Midbrain (tissue), 1 donor: ENCODE measurements at places on chromosomes 2 and 18.
A peak's percentile ranks its signal among the peaks of the same experiment; 100 is the strongest.

- DNase-seq = no peak
Observed at GRCh38 chr2:83067947-83068346, 1391.1 kb downstream of the SUCLG1 start.

- no peak for DNase-seq
Observed at GRCh38 chr2:10499911-10500521, 51.9 kb upstream of the ODC1 start.

- DNase-seq = no peak
Observed at GRCh38 chr2:161010503-161011015, 149.7 kb upstream of the TANK start.

GRCh38 chr18:8380006-8380405 is 229.2 kb upstream of the RAB12 start:
- DNase-seq = no peak

DNA sequence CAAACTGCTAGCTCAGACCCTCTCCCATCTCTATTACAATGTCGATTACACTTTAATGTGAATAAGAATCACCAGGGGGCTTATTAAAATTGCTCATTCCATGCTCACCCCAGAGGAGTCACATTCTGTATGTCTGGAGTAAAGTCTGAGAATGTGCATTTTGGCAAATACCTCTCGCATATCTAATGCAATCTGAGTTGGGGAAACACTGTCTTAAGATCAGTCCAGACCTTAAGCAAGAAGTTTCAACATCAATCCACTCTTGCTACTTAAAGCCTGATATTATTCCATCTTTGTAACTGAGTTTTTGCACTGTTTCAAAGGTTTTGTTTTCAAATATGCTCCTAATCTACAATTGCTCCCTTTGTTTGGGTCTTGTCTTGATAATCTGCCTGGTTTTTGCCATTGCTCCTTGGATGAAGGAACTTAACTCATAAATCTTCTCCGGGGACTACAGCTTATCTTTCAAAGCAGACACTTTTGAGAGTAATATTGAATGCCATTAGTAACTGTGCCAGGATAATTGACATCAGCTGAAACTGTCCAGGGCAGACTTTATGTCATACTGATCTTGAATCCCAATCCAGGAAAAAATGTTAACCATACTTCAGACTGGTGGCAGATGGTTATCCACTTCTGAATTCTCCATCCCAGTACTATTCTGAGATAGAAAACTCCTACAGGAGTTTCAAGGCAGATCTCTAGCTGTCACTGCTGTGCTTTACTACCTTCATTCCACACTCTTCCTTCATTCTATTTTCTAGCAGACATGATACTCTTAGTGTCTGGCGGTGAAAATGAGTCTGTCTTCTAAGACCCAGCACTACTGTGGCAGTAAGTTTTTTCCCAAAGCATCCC is 200.9 kb downstream of the ERBB4 start:
- no peak for DNase-seq

GRCh38 chr2:72864500-72864899 is 22.7 kb upstream of the SPR start:
- DNase-seq = no peak

- no peak for DNase-seq
Observed at GRCh38 chr2:100832885-100833284, 12.9 kb downstream of the NPAS2 start.

DNA sequence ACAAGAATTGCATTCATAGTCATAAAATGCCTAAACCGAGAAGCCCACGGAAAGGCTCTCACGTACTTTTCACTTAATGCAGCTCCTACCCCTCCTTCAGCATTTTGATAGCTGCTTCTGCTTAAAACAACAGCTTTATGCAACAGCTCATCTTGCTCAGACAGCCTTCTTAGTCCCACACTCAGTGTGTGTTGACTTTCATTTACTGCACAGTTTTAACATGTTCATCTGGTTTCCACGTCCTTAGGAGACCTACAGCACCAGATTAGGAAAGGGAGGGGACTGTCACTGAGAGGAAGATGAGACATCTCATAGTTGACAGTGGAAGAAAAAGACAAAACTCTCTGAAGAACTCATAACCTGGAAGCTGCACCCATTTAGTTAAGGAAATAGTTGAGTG is 435.4 kb downstream of the SETBP1 start:
- DNase-seq = no peak

GRCh38 chr18:50127516-50128210 is 67.3 kb downstream of the MYO5B start:
- DNase-seq = no peak

DNA sequence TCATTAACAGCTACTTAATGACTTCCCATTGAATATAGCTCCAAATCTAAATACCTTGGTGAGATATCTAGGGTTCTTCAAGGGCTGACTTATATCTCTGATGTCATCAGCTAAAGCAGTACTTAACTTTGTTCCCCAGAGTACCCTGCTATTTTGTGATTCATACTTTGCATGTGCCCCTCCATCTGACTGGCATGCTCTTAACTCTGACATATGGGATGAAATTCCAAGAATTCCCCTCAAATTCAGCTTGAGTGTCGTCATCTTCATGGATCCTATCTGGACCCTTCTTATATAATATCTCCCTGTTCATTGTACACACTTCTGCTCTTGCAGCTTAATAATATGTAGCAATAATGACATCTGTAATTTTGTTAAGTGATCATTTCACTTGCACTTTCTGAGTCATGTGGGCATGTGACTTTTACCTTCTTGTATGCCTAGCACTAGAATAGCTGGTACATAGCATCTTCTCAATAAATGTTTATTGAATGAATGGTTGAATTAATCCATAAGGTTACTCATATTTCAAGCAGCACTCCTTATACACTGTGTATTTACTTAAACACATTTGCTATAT is 172.9 kb downstream of the WDR7 start:
- no peak for DNase-seq

- no peak for DNase-seq
Observed at GRCh38 chr2:15909736-15910135, 30.6 kb upstream of the MYCN start.

GRCh38 chr2:183078163-183078463 is 434 bp upstream of the DUSP19 start:
- DNase-seq = no peak

DNA sequence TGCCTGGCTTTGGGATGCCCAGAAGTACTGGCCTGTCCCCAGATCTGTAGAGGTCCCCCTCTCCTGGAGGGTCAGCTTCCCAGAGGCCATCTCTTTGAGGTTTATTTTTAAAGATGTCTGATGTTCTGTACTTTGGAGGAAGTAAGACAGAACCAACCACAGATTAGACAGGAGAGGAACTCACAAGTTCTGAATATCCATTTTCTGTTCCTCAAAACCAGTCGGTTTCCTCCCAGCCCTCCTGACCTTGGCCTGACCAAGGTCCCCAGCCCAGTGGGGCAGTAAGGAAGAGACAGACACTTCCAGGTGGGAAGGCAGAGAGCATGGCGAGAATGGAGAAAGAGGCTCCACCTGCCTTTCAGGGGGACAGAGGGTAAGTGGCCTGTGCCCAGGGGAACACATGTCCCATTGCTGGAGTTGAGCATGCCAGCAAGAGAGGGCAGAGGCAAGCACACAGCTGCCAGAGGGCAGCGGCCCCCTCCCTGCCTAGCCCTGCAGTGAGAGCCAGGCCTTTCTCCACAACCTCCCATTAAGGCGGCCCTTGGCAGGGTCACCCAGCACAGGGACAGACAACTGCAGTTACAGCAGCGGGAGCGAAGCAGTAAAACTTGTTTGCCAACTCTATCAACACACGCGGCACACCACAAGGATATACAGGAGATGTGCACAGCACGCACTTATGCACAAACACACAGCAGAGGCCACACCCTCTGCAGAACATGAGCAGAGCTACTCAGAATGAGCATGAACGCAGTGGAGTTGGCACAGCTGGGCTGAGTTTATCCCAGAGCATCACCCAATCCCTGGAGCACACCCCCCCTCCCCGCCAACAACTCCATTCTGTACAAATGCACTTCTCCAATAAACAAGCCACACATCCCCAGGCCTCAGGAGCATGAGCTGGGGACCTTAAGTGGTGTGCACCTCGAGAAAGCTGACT is 18.5 kb upstream of the SEMA4C start:
- peak; percentile 77 for DNase-seq

- DNase-seq = no peak
Observed at GRCh38 chr18:49708662-49709346, 104.5 kb downstream of the ACAA2 start.

- DNase-seq = no peak
Observed at GRCh38 chr18:27493182-27493581, 308.1 kb upstream of the CHST9 start.

DNA sequence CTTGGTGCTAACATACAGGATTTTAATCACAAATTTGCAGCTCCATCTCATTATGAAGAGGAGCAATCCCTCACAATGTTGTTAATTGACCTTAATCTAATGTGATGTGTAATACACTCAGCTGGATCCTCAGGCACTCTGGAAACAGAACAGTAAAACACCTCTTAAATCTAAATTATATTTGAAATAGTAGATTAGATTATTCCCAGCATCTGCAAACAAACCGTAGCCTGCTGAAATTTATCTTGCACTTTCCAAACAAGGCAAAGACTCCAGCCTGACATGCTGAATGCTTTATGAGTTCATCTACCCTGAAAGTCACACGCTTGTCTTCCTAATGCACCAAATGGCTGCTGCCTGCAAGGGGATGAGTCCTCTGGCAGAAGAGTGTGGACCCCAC is 402.3 kb upstream of the GYPC start:
- no peak for DNase-seq

- no peak for DNase-seq
Observed at GRCh38 chr2:224885836-224886547, 156.3 kb downstream of the DOCK10 start.

DNA sequence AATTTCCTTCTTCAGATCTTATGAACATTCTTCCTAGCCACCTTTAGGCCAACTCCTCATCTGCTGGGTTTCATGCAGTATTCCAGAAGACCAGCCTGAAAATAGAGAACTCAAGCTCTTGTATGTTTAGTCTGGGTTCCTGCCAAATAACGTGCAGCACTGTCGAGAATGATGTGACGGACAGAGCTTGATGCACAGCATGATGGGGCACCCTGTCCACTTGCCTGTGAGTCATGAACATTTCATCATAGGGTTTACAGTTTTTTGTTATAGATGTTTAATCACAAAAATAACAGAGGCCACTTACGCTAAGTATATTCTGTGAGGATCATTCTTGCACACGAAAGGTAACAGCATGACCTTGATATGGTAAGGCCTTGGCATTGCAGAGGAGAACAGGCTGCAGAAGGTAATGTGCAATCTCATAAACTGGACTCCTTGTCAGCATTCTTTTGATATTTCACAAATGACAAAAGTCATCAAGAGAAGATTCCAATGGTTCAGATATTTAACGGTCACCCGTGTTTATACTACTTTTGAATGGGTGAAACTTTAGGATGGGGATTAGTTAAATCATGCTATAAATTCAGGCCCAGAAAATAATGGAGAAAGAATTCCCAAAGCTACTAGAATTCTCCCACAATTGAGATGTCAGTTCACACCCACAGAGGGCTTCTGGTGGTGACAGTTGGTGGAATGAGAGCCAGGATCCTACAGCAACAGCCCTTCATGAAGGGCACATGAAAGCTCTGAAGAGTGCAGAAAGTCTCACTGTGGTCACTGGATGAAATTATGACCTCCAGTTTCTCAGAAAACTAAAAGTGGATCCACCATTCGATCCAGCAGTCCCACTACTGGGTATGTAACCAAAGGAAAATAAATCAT is 396.1 kb upstream of the RAB12 start:
- DNase-seq = no peak

- DNase-seq = no peak
Observed at GRCh38 chr2:96729748-96730147, 10.1 kb downstream of the LMAN2L start.

GRCh38 chr2:46970334-46971288 is 55.0 kb upstream of the MCFD2 start:
- DNase-seq = no peak

DNA sequence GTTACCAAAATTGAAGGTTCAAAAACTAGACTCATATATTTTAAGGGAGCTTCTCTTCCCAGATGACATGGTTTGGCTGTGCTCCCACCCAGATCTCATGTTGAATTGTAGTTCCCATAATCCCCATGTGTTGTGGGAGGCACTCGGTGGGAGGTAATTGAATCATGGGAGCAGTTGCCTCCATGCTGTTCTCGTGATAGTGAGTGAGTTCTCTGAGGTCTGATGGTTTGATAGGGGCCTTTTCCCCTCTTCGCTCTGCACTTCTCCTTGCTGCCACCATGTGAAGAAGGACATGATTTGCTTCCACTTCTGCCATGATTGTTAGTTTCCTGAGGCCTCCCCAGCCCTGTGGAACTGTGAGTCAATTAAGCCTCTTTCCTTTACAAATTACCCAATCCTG is 140.1 kb downstream of the MAIP1 start:
- no peak for DNase-seq

DNA sequence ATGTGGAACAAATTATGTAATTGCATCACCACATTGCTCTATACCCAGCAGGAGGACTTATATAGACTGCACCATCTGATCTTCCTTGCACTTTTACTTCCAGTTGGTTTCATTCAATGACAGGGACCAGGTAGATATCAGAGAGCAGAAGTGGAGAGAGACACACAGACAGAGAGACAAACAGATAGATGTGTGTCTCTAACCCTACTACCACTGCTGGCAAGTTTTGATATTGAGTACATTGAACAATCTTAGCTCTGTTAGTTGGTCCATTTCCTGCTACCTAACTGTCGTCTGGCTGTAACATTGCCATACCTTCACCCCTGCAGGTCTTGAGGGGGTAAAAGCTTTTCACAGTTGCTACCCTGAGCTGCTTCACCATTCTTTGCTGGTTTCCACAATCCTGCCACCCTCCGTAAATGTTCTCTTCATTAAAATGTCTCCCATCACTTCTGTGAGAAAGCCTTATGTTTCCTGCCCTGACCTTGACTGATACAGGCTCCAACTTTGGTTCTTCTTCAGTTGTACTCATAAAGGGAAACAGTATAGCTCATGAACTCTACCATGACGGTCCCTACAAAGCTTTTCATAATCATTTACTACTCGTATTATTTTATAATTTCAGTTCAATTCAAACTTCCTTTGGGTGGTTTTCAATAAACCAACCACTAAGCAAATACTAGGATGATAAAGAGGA is 62.3 kb upstream of the ITGA4 start:
- DNase-seq = no peak
